HCT116 (cell line): ENCODE measurements at places on chromosomes 6 and 20. TPM values are rescaled to one million over a fixed set of nuclear protein-coding genes. Genes with fewer than 3 reads are reported as not detected.

GRCh38 chr20:19977373-19977770 lies 39.8 kb upstream of the NAA20 start:
- DNase-seq = no peak
- H3K27me3 ChIP-seq = peaks cover 10% of the 10 kb centered on the region; the same call in 1 of the 2 replicates
- peaks cover 59% of the 10 kb centered on the region for H3K4me1 ChIP-seq
- H3K4me3 ChIP-seq = no peak overlapping the region

DNA sequence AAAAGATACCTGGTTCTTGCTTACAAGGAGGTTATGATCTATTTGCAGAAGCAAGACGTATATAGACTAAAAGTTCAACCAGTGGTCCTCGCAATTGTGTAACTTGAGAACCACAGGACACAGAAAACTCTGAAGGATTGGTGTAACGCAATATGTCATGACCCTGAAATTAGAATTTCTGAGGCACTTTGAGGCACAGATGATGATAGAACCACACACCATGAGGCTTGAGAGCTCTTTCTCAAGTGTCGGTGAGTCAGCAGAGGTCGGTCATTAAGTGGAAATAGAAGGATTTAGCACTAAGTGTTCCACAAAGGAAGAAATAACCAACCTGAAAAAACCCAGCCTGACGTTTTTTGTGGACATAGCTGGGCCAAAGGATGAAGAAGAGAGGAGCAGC lies 15.3 kb upstream of the CCN2 start:
- H3K4me1 ChIP-seq = no peaks in the 10 kb centered on the region
- no peak for DNase-seq
- H3K27me3 ChIP-seq = no peaks in the 10 kb centered on the region
- no peak overlapping the region for H3K4me3 ChIP-seq
- H3K27ac ChIP-seq = no peak overlapping the region
- no peaks in the 10 kb centered on the region for H3K36me3 ChIP-seq

Gene PRSS35
- total RNA-seq = 0.37 TPM

- no peak overlapping the region for H3K27ac ChIP-seq
- no peaks in the 10 kb centered on the region for H3K36me3 ChIP-seq
- no peaks in the 10 kb centered on the region for H3K27me3 ChIP-seq
- H3K4me1 ChIP-seq = no peaks in the 10 kb centered on the region
- DNase-seq = no peak
Measured at GRCh38 chr6:1103021-1103420, 208.9 kb upstream of the FOXQ1 start.

Gene PMEPA1
- 0.64 TPM for total RNA-seq

GRCh38 chr6:53466257-53466656 lies 78.6 kb downstream of the GCLC start:
- no peaks in the 10 kb centered on the region for H3K36me3 ChIP-seq
- no peaks in the 10 kb centered on the region for H3K4me1 ChIP-seq
- H3K27me3 ChIP-seq = no peaks in the 10 kb centered on the region
- no peak overlapping the region for H3K27ac ChIP-seq

DNA sequence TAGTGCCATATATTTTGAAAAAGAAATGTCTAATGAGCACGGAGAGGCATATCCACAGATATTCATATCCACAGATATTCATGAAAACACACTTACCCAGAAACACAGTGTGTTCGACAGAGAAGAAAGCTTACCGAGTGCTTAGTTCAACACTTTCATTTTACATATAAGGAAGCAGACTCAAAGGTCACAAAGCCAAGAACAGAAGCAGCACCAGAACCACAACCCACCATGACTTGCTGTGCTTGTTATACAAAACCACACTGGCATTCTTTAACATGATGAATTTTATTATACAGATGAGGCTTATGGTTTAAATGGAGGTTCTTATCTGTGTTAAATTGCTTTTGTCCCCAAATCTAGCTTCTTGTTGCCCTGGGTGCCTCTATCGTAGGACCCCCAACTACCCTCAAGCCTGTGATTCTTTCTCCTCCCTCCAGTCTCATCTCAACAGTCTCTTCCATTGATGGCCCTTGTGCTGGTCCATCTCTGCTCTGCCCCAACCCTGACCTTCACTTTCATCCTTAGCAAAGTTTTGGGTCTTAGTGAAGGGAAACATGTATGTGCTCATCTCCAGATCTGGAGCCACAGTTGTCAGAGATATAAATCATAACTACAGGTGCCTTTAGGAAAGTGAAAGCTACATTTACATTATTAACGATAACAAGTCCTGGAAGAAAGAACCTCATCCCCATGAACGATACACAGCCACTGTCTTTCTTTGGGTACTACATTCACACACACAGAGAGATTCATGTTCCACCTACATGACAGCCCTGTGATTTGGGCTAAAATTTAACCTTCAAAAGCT lies 40.0 kb downstream of the SF3B5 start:
- no peak for DNase-seq
- no peak overlapping the region for H3K4me3 ChIP-seq
- no peaks in the 10 kb centered on the region for H3K27me3 ChIP-seq
- no peak overlapping the region for H3K27ac ChIP-seq
- no peaks in the 10 kb centered on the region for H3K4me1 ChIP-seq
